ENCODE measurements at places on chromosomes 5 and 9.

DNA sequence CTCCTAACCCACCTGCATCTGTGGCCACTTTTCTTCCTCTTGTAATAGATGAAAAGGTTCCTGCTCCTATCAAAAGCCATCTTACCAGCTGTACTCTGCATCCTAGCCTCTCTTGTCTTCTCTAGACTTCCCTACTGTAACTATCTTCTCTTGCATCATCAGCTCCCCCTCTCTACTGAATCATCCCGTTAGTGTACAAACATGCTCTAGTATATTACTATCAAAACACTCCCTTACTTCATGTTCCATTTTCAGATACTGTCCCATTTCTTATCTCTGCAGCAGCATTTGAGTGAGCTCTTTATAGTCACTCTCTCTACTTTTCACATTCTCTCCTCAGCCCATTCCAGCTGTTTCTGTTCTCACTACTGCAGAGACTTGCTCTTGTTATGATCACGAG is 2.8 kb downstream of the SRA1 start:
- no peak for DNase-seq

DNA sequence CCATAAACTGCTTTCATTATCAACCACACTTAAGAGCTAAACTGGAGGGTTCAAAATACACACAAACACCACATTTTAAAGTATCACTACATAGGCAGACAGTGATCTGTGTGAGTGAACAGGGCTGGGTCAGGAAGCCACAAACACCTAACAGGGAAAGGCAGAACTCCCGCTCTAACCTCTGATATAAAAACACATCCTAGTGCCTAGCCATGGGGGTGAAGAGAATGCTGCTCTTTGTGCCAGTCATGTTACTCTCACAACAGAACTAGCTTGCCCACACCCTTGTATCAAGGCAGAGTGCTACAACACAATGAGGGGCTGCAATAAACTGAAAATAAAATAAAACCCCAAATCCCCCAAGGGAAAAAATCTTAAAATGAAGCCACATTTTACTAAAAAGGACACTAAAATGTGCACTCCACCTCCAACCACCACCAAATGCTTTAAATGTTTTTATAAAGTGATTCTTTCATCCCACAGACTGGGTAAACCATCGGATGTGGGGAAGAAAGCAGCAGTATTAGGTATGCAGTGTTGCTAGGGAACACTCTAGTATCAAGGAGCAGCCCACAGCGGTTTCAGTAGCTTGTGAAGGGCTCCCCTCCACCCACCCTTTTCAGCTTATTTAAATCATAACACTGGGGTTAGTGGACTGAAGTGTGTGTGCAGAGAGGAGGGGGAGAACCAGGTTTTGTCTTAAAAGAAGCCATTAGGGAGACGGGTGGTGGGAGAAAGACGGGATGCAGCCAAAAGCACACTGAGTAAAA is 64.5 kb downstream of the TMEM161B start:
- DNase-seq, result no peak

GRCh38 chr5:141969783-141970771 is 1.2 kb downstream of the RNF14 start:
- no peak for DNase-seq

- DNase-seq, result no peak
Measured at GRCh38 chr5:3671337-3671736, 75.7 kb downstream of the IRX1 start.

GRCh38 chr9:94650949-94651348 is 11.6 kb upstream of the FBP1 start:
- DNase-seq, result no peak

DNA sequence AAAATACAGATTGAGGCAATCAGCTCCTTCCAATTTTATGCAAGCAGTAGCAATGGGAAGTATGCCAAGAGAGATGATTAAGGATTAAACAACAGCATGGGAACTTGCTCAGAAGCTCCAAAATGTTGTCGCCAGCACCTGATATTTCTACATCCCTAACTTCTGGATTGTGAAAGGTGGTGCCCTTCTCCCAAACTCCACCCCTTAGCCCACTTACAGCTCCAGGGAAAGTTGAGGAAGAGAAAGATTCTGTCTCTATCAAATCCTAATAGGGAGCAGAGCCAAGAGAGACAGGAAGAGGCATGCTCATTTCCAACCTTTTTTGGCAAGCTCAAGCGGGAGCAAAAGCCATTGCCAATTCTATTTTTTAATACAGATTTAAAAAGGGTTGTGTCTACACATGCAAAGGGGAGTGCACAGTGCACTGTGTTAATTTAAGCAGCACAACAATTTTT is 92.4 kb upstream of the NR3C1 start:
- no peak for DNase-seq

GRCh38 chr5:167525004-167525403 is 766.4 kb upstream of the WWC1 start:
- no peak for DNase-seq

DNA sequence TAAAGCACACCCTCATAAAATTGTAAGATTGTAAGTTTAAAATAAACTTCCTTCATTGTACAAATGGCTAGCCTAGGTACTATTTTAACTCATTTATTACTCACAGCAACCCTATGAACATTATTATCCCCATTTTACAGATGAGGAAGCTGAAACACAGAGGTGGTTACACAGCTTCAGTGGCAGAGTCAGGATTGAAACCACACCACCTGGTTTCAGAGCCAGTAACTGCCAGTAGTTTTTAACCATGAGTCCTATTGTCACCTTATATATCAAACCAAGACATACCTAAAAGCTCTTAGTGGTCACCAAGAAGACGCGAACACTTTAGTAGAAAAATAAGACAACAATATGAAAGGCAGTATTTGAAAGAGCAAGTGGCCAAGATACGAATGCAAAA is 16.1 kb downstream of the SH3GL2 start:
- DNase-seq, result no peak

- DNase-seq, result no peak
Measured at GRCh38 chr9:136865768-136866103, 372 bp downstream of the EDF1 start.

DNA sequence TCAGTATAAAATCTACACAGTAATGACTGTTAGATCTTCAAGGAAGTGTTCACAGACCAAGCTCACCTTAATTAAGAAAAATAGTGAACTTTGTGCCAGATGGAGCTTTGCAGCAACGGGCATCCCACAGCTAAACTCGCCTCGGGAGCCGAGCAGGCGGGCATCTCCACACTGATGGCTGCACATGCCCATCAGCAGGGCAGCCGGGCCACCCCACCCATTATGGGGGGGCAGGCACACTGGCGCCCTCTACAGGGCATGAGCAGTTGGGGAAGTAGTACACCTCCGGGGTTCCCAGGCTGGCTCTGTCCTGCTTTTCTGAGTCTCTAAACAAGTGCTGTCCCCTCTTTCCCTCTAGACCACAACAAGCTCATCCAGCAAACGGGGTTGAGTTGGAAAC is 21.6 kb downstream of the ANKS6 start:
- no peak for DNase-seq

DNA sequence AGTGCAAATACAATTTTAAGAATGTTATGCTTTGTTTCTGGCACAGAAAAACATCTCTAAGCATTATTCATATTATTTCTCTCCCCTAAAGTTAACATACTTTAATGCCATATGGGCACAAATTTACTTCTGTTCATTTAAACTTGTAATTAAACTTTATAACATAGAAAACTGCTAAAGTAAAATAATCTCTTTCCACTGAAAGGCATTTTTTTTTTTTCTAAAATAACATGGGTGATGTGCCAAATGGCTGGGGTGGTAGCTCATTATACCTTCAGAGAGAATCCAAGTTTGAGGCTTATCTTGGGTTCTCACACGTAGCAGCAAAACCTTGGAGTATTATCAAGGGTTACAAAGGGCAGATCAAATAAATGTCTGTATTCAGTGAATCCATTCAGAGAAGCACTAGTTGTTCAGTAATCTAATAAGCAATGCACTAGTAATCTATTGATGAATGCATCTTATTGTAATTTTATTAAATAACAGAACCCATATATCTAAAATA is 257.6 kb upstream of the POU5F2 start:
- DNase-seq, result no peak

GRCh38 chr9:13898957-13899356 is 415.0 kb downstream of the NFIB start:
- DNase-seq, result no peak

Measured in effector CD8-positive, alpha-beta T cell (primary cell).